ENCODE measurements at places on chromosomes 7 and 10.

DNA sequence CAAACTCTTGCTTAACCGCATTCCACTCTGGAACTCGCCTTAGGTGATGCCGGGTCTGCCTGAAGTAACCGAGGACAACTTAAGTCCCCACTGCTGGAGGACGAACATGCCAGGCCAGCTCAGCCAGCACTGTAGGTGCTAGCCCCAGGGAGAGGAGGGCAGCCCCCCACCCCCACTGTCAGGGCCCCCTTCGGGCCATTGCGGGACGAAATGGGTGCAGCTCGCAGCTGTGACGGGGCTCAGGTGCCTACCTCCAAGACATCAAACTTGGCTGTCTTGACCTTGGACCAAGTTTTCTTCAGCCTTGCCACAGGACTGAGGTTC is 60.4 kb downstream of the CSGALNACT2 start:
- no peak for DNase-seq

- DNase-seq: no peak
Measured at GRCh38 chr7:31175672-31176071, 123.6 kb downstream of the ADCYAP1R1 start.

DNA sequence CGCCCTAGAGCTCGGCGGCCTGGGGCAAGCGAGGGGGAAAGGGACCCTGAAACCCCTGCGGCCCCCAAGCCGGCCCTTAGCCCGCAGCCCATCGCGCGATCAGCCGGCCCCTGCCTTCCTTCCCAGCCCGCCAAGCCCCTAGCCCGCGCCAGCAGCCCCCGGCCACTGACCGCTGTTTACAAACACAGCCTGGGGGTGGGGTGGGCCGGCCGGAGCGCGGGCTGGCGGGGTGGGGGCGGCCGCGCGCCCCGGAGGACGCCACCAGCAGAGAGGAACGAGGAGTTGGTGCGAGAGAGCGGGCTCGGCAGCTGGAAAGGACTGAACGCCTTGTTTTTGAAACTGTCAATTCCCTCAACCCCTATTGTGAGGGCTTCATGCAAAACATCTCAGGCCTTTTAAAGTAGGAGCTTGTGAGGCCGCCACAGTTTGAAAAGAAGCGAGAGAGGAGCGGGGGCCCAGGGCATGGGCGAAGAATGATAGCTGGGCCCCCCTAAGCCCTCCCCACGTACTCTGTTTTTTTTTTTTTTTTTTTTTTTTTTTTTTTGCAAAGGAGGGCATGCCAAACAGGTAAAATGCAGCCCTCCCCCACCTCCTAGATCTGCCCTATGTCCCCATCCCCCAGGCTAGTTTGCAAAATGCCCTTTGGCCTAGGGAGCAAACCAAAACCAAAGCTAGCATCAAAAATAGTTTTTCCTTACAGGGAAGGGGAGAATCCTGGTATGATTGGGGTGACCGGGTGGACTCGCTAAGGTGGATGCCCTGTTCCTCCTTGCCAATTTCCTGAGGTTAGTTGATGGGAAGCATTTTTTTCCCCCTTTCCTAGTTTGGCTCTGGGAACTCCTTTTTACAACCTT is 15.0 kb downstream of the SKIDA1 start:
- no peak for DNase-seq

DNA sequence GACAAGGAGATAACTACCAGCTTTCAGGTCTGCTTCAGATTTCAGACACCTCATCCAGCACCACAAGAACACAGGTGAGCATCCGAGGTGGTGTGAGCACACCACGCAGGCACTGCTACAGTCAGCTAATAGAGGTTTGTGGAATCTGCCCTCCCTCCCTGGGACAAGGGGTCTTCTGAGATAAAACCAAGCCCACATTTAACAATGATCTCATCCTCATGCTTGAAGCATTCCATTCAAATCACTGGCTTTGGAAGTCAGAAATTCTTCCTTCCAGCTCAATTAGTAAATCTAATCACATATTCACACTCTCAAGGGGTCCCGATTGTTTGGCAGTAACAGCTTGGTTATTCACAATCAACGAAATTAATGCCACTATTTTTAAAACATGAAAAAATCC is 331.4 kb downstream of the ELMO1 start:
- DNase-seq: no peak

DNA sequence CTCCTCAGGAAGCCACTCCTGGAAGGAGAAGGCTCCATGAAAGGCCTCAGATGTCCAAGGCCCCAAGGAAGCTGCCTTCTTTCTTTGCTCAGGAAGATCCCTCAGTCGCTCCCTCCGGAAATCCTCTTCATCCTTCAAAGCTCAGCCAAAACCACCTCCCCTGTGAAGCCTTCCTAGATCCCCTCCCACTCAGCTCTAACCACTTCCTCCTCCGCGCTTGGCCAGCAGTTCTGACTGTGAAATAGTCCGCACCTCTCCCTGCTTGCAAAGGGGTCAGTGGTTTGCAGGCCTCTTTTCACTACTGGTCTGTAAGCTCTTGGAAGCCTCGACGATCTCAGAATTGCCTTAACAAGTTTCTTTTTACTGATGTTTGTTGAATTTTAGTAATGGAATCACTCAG is 23.9 kb downstream of the PYROXD2 start:
- no peak for DNase-seq

- DNase-seq: no peak
Measured at GRCh38 chr10:114068054-114068707, 24.5 kb downstream of the ADRB1 start.

DNA sequence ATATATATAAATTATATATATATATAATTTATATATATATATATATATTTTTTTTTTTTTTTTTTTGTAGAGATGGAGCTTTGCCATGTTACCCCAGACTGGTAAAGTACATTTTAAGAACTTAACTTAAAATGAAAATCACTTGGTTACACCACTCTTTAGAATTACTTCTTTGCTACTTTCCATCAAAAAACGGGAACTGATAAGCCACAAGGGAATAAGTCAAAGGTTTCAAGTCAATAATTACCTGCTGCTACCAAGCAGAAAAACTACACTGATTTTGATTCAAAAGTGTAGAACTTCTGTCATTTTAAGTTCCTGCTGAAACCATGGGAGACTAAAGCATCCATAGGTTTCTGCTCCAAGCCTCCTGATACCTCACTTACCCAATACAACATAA is 12.2 kb downstream of the PPA1 start:
- DNase-seq: no peak

DNA sequence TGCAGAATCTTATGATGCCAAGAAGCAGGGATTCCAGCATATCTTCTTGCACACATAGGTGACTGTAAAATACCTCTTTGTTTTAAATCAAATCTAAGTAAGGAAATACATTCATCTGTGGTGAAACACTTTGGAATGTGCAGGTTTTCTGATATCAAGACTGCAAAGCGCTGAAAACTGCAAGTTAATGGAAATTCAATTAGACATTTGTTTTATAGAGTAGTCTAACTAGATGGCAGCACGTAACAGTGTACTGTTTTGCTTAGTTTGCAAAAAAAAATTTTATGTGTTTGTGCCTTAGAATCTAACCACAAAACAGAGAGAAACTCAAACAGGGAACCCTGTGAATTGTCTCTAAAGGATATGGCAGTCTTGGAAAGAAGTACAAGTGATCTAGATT is 259.2 kb downstream of the HDAC9 start:
- DNase-seq: no peak

DNA sequence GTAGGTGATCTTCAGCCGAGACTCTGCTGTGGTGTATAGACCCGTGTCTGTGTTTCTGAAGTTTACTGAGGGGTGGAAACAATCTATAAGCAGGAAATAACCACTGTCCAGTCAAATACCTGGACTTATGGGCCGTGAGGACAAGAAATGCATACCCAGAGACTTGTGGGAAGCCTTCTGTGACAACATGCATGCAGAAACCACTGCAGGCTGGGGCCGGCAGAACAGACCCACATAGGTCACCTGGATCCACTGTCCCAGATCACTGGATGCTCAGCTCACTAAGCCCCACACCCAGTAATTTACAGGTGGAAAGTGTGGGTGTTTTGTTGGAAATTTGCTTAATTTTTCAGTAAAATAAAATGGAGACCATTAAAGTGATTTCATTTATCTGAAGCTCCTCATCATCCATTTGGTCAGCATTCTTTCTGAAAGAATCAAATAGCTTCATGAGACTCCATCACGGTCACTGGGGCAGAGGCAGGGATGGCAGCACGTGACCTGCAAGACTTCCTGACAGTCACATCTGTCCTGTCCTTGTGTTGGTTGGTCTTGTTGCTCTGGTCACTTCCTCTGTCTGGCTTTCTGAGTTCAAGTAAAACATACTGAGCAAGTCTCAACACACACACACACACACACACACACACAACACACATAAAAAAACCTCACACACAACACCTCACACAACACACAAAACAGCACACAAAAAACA is 108.3 kb downstream of the TNS3 start:
- DNase-seq: no peak

DNA sequence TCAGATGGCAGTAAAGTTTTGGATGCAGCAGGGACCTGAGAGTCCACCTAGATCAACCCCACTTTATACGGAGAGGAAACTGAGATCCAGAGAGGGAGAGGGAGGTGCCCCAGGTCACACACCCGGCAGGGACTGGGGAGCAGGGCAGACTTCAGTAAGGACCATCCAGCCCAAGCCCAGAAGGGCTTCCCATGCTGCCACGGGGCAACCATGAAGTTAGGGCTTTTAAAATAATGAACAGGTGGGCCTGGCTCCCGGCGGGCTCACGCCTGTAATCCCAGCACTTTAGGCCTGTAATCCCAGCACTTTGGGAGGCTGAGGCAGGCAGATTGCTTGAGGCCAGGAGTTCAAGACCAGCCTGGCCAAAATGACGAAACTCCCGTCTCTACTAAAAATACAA is 98.5 kb downstream of the HIP1 start:
- no peak for DNase-seq

GRCh38 chr7:142104550-142105527 is 6.7 kb upstream of the MGAM2 start:
- DNase-seq: no peak

Data from GM04503 (cell line).